ENCODE measurements at places on chromosomes 3 and 15.

DNA sequence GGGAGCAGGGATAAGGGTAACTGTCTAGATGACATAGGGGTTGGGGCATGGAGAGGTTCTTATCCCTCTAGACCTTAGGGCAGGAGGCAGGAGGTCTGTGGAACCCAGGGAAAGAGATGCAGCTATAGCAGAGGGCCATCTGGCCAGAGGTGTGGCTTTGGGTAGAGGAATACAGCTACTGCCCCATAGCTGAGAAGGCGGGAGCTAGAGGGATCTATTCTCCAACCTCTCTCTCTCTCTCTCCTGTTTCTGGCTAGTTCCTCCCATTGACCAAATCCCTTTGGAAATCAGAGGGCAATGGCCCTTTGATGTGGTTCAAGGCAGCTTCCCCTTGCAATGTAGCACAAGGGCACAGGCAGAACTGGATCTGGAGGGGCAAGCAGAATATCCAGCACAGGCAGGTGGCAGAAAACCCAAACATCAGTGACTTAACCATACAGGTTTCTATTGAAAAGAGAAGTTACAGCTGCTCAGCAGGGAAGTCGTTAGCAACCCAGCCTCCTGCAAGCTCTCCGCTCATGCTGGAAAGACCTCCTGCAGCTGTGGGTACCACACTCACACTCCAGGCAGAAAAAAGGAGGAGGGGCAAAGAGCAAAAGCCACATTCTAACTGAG lies 22.3 kb upstream of the LMOD3 start:
- DNase-seq: no peak

DNA sequence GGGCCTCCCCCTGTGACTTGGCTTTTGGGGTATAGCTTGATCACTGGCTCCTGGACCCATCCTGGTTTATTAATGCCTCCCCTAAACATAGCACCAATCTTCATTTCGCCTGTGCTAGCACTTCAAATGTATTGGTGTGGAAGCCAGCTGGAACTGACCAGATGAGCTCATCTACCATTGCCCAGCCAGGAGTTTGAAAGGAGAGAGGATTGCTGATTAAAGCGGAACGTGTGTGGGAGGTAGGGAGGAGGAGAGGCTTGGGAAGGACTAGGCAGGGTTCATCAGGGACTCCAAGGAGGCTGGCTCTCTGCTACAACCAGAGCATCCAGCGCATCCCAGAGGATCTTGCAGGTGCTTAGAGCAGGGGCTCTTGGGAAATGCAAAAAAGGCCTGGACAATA lies 34.4 kb upstream of the TLE3 start:
- no peak for DNase-seq

DNA sequence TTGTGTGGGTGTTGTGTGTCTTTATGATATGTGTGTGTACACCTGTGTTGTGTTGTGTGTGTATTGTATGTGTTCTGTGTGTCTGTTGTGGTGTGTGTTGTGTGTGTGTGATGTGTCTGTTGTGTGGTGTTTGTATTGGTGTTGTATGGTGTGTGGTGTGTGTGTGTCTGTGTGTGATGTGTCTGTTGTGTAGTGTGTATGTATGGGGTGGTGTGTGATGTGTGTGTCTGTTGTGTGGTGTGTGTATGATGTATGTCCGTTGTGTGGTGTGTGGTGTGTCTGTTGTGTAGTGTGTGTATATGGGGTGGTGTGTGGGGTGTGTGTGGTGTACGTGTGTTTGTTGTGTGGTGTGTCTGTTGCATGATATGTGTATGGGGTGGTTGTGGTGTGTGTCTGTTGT lies 46.6 kb downstream of the ZDHHC19 start:
- DNase-seq: no peak

GRCh38 chr15:29852201-29852600 lies 29.9 kb upstream of the TJP1 start:
- no peak for DNase-seq

DNA sequence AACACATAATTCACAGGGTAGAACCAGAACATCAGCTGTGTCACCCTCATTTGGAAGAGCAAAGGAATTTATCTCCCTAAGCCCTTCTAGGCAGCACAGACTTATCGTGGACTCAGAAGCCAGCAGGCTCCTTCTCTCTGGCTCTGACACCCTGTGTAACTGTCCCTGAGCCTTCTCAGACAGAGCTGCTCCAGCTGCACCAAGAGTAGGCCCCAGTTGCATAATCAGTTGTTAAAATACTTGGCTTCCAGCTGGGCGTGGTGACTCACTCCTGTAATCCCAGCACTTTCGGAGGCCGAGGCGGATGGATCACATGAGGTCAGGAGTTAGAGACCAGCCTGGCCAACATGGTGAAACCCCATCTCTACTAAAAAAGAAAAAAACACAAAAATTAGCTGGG lies 49.4 kb upstream of the ACVR2B start:
- DNase-seq: no peak

- no peak for DNase-seq
These were observed 62.9 kb downstream of the SLC28A2 start for GRCh38 chr15:45314960-45315359.

- DNase-seq: no peak
These were observed 31.1 kb downstream of the PSTPIP1 start for GRCh38 chr15:77025941-77026411.

GRCh38 chr15:56365075-56365711 lies at the start of gene TEX9:
TEX9 (plus strand) TSS chr15:56365426; CDS start chr15:56365451, 25 bp downstream.
- peak; percentile 51 for DNase-seq

- no peak for DNase-seq
These were observed 121.0 kb downstream of the SSR3 start for GRCh38 chr3:156433910-156434309.

DNA sequence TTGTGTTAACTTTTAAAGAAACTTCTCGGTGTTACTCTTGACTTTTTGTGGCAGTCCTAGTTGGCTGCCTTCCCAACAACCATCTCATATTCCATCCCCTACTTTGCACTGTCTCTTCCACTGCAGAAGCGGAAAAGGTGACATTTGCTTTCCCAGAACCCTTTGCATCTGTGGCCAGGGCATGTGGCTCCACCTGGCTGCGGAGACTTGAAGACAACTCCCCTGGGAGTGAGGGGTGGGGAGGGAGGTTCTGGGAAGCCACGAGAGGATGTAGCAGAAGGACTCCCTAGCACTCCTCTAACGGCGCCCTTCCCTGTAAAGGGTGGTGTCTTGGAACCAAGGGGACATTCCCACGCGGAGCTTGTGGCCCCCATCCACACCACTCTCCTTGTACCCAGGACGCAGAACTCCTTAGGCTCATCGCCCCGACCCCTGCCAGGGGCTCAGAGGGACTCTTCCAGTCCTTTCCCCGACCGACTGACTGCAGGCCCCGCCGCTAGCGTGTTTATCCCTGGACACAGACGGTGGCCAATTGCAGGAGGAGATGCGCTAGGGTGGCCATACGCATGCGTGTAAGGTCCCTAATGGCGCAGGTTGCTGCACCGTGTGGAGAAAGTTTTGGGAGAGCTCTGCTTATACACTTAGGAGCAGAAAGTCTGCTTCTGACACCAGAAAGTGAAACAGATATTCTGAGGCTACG lies 33.2 kb upstream of the SECISBP2L start:
- DNase-seq: no peak

DNA sequence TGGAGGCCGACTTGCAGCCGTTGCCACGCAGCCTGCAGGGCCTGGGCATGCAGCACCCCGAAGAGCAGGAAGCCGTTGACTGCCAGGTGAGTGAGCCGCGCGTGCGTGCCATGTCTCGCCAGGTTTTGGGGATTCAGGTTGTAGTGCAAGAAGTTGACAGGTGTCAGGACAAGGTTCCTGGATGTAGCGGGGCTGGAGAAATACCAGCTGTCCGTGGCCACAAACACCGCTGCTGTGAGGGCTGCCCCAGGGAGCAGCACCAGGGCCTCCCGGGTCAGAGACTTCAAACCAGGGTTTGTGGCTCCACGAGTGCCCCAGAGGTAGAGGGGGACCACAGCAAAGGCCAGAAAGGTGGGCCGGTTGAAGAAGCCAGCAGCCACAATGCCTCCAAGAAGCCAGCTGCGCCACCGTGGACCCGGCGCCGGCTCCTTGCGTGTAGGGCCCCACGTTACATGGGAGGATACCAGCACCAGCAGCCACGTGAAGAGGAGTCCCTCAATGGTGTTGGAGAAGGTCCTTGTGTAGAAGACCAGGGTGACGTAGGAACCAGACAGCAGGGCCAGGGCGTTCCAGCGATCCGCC lies 5.6 kb upstream of the NCBP2 start:
- no peak for DNase-seq

DNA sequence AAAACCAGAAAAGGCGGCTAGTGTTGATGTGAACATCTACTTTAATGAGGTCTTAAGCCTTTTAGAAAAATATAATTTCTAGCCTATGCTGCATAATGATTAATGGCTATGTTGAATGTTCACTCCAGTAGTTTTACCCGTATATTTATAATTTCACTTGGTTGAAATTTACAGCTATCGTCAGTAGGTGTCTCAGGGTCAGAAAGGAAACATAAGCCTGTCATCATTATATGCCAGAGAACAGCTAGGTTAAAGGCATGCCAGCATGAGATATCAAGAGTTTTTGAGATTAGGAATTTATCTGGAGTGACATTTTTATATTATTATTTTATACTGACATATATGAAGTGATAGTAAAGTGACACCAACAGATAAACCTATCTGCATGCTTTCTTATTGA lies 904.1 kb downstream of the OTOL1 start:
- DNase-seq: no peak

DNA sequence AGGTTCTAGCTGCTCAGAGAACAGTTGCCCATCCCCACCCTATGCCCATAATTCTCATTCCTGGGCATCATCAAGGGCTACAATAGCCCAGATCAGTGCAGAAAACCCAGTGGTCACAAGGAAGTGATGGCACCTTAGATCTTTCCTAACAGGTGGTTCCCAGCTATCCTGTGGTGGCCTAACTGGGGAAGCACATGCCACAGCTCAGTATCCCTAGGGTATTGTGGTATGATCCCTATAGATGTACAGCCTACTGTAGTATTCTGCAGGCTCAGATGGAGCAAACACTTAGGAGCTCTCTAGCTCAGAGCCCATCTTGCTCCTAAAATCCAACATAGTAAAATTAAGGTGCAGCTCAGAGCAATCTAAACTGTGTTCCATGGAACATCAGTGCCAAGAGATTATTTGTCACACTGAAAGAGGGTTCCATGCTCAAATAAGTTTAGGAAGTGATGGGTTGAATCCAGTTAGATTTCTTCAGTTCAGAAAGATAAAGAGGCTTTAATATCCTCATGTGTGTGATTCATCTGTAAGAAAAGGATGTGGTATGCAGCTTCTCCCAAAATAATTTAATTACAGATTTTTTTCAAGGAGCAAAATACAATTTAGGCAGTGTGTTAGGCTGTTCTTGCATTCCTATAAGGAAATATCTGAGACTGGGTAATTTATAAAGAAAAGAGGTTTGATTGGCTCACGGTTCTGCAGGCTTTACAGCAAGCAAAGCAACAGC lies 4.4 kb downstream of the A4GNT start:
- DNase-seq: no peak

DNA sequence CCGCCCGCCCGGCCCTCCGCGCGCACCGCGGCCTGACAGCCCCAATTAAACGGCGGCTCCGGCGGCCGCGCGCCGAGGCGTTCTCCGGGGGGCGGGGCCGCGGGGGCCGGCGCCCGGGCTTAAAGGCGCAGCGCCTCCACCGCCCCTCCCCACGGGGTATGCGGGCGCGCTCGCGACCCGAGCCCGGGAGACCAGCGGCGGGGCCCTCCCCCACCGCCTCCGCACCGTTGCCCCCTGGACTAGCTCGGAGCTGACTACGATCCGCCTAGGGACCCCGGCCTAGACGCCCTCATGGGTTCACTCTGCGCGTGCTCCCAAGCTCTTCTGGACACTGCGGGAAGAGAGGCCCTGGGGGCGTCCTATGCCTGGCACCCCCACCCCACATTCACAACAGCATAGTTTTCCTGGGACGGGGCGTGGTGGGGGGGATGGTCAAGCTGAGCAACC lies at the start of gene DUSP7:
DUSP7 (minus strand) TSS at position 51 of the 447 bp plus-strand sequence. CDS start 205 bp downstream, outside the sequence.
- peak; percentile 50 for DNase-seq

- DNase-seq: no peak
These were observed 29.8 kb downstream of the NFKBIZ start for GRCh38 chr3:101879102-101879501.

DNA sequence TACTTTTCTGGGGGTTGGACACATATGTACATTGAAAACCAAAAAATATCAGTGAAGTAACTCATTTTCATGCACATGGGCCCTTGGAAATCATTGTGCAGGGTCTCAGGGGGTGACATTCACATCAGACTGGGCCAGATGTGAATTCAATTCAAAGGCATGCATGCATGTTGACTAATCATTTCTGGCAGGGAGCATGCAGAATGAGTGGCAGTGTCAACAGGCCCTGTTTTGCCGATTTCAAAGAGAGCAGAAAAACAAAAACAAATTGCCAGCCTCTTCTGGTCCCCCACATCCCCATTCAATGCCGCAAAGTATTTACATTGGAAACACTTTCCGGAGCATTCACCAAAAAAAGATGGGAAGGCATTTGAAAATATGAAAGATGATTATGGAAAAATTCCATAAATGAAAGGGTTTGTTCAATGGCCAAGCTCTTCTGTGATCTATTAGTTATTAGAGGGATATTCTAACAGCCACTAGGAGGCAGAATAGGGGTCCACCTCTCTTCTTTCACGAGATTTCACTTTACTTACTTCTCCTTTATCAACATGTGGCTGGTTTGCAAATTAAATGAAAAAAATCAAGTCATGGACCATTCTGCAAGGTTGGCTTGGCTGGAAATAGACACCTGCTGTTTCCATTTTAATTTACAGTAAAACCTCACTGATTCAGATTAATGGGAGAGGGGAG lies 119.9 kb upstream of the FEZF2 start:
- no peak for DNase-seq

DNA sequence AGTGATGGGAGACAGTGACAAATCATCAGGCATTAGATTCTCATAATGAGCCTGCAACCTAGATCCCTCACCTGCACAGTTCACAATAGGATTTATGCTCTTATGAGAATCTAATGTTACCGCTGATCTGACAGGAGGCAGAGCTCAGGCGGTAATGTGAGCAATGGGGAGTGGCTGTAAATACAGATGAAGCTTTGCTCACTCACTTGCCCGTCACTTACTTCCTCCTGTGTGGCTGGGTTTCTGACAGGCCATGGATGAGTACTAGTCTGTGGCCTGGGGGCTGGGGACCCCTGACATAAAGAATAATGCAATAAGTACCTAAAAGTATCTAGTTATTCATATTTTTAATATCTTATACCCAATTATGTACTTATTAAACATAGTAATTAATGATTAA lies 15.6 kb downstream of the IQCB1 start:
- DNase-seq: no peak

- DNase-seq: no peak
These were observed 1216.9 kb upstream of the GBE1 start for GRCh38 chr3:82978368-82978767.

GRCh38 chr15:65020419-65020818 lies 9.0 kb downstream of the MTFMT start:
- no peak for DNase-seq

- DNase-seq: no peak
These were observed 410.2 kb downstream of the GAP43 start for GRCh38 chr3:116033516-116033915.
